Trophoblast cell (in vitro differentiated cells and primary cell): ENCODE measurements at places on chromosomes 4 and X.

DNA sequence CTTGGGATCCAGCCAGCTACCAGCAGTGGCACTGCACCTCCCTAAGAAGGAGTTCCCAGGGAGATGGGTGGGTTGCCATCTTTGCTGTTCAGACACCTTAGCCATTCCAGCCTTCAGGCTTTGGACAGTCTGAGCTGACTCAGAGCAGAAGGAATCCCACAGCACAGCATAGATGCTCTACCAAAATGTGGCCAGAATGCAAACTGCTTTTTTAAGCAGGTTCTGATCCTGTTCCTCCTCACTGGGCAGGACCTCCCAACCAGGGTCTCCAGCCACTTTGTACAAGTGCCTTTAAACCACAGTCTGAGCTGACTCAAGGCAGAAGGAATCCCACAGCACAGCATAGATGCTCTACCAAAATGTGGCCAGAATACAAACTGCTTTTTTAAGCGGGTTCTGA is 209.0 kb downstream of the NPNT start:
- no peak for DNase-seq

DNA sequence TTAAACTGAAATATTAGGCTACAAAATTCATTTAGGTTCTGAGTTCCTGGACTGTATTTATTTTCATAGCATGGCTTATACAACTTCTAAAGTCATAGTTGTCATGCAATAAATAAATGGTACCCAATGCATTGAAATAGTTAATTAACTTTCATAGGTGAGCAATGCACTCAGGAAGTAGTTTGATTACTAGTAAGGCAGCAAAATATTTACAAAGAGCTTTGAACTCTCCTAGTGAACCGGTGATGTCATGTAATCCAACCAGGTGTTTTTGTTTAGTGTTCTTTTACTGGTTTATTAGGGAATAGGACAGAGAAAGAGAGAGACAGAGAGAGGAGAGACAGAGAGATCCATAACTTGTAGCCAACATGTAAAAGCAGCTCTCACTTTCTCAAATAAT is 228.6 kb upstream of the CTSO start:
- no peak for DNase-seq

DNA sequence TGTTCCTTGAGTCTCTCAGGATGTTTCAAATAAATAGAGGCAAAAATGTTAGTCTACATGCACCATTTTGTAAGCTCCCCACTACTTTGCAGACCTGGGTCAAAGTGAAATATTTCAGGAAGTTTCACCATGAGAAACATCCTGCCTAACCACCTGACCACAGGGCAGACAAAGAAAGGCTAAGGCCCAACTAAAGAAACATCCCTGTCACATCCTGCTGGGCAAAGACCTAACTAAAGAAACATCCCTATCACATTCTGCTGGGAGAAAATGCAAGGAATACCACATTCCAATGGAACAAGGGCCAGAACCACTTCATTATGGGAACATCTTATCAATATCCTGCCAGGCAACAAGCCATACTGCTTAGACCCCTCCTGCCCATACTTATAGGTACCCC is 1303.4 kb downstream of the TECRL start:
- no peak for DNase-seq

DNA sequence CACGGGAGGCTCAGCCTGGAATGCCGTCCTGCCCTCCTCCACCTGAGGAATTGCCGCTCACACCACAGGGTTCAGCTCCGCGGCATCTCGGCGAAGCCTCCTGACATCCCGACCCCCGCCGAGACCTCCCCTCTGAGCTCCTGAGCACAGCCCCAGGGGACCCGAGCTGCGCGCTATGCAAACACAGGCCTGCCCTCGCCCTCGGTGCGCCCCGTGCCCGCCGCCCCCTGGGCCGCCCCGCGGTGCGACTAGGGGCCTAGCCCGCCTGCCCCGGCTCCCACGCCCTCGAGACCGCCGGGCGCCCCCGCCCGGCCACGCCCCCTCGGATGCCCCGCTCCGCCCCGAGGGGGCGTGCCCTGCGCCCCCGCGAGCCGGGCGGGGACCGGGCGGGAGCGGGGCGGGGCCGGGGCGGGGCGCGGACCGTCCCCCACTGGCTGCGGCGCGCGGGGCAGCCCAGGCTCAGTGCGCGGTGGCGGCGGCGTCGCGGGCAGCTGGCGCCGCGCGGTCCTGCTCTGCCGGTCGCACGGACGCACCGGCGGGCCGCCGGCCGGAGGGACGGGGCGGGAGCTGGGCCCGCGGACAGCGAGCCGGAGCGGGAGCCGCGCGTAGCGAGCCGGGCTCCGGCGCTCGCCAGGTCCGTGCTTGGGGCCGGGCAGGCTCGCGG is at the start of gene FGFR3:
Gene FGFR3, plus strand, starts transcription at position 462 of the 664 bp plus-strand sequence. CDS start 642 bp downstream, outside the sequence.
- peak; percentile 30 for DNase-seq

GRCh38 chr4:37542706-37543105 is 143.5 kb downstream of the RELL1 start:
- DNase-seq, result no peak

DNA sequence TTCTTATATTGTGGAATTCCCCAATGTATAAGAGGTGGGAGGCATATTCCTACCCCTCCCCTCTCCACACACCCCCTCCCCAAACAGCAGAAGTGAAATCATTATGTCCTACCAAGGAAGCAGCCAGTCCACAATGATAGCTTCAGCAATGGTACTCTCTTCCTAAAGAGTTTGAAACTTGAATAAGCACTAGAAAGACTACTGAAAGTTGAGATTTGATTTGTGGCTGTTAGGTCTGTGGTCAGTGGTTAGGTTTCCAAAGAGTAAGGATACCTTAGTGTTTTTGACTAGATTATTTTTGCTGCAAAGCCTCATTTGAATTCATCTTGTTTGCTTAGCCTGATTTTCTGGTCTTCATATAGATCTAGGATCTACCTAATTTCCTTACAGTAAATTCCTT is 242.2 kb downstream of the DKK2 start:
- no peak for DNase-seq
